ENCODE measurements at places on chromosomes 5 and 9. TPM values are rescaled to one million over a fixed set of nuclear protein-coding genes. Genes with fewer than 3 reads are reported as not detected.

The PCDHGB4 gene
- total RNA-seq = 0.17 TPM

The KIF12 gene
- total RNA-seq = not detected

The ACSL6 gene
- 26.6 TPM for total RNA-seq

The FRMD3 gene
- total RNA-seq = 0.54 TPM

The AMBP gene
- total RNA-seq = not detected

The DBH gene
- not detected for total RNA-seq

The PITX1 gene
- 0.51 TPM for total RNA-seq

The GAPT gene
- total RNA-seq = not detected

The ZNG1F gene
- total RNA-seq = 7.6 TPM

The CARTPT gene
- total RNA-seq = not detected

The PCDHB10 gene
- total RNA-seq = not detected

The DYNC2I2 gene
- total RNA-seq = 38.3 TPM

The TEX48 gene
- 1.1 TPM for total RNA-seq

The RNF208 gene
- total RNA-seq = 4.3 TPM

The PRSS3 gene
- not detected for total RNA-seq

The SHOC1 gene
- total RNA-seq = not detected

The HMGXB3 gene
- total RNA-seq = 43.3 TPM

The GRIN1 gene
- 0.15 TPM for total RNA-seq

The C5orf58 gene
- not detected for total RNA-seq

The MARVELD2 gene
- 0.17 TPM for total RNA-seq

The LRRC19 gene
- total RNA-seq = not detected

The INSL4 gene
- not detected for total RNA-seq

The ANKRD18A gene
- 5.0 TPM for total RNA-seq

The NUTM2F gene
- not detected for total RNA-seq
